DMS 273 treated with DMSO at 0.1 percent for 48 hours (cell line): ENCODE measurements at places on chromosomes 11 and 22.

DNA sequence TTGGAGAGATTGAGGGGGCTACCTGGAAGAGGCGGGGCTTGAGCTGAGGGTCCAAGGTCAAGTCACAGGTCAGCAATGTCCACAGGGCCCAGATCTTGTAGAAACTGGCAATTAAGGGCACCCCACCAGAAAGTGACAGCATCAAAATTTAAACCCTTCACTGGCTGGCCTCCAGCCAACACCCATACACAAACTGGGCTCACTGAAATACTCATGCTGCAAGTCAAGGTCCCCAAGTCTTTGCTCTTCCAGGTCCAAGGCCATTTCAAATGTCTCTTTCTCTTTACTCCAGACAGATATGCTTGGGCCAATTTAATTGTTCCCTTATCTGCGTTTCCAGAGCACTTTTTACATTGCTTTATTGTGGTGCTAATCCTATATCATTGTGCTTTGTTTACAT, 36.4 kb downstream of the LMO2 start:
- no peak for DNase-seq

GRCh38 chr11:44470854-44471253, 94.6 kb upstream of the CD82 start:
- no peak for DNase-seq

DNA sequence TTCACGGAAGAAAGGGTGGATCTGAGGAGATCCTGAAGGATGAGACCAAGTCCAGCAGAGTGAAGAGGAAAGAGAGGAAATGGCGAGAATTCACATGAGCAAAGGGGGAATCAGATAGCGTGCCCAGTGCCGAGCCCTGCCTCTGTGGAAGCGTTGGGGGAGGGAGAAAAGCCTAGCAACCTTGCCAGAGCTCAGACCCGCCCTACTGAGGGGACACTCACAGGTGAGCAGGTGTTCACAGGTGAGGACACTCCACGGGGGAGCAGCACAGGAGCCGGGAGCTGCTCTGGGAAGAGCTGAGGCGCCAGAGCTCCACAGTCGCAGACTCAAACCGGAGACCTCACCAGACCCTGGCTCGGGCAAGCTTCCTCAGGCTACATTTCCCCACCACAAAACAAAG, 56.2 kb downstream of the MICAL3 start:
- no peak for DNase-seq

DNA sequence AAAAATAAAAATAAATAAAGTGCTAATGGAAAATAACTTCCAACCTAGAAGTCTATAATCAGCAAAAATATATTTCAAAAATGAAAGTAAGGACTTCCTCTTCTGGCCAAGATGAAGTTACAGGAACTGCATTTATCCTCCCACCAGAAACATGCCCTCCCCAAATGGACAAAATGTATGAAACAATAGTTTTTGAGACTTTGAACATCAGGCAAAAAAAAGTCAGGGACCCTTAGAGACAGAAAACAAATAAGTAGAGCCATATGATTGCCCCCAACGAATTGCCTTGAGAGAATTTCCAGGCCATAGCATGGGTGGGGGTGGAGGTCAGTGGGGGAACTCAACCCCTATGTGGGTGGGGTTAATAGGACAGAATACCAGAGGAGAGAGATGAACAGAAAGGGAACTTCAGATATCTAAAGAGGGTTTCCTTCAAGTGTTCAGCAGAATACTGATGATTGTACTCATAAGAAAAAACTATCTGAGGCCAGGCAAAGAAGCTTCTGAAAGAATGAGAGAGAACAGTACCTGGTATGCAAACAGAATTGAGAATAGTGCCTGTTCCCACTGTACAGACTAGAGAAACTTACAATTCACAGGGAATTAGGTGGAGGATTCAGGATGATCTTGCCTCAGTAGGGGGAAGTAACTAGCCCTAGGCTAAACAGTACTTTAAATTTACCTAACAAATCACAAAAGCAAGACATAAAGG, 26.6 kb upstream of the IL10RA start:
- DNase-seq: no peak

GRCh38 chr22:18023509-18024275, 669 bp downstream of the MICAL3 start:
- peak; percentile 30 for DNase-seq

GRCh38 chr22:24339452-24339747, 68.8 kb downstream of the SPECC1L start:
- DNase-seq: no peak

DNA sequence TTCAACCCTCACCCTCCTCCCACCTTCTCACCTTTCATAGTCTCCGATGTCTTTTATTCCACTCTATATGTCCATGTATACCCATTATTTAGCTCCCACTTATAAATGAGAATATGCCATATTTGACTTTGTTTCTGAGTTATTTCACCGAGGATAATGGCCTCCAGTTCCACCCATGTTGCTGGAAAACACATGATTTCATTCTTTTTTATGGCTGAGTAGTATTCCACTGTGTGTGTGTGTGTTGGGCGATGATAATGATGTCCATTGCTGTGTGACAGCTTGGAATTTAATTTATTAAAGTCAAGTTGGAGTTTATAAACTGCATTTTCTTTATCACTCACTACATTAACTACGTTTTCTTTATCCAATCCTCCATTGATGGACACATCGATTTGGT, 3.2 kb upstream of the HINFP start:
- DNase-seq: no peak

DNA sequence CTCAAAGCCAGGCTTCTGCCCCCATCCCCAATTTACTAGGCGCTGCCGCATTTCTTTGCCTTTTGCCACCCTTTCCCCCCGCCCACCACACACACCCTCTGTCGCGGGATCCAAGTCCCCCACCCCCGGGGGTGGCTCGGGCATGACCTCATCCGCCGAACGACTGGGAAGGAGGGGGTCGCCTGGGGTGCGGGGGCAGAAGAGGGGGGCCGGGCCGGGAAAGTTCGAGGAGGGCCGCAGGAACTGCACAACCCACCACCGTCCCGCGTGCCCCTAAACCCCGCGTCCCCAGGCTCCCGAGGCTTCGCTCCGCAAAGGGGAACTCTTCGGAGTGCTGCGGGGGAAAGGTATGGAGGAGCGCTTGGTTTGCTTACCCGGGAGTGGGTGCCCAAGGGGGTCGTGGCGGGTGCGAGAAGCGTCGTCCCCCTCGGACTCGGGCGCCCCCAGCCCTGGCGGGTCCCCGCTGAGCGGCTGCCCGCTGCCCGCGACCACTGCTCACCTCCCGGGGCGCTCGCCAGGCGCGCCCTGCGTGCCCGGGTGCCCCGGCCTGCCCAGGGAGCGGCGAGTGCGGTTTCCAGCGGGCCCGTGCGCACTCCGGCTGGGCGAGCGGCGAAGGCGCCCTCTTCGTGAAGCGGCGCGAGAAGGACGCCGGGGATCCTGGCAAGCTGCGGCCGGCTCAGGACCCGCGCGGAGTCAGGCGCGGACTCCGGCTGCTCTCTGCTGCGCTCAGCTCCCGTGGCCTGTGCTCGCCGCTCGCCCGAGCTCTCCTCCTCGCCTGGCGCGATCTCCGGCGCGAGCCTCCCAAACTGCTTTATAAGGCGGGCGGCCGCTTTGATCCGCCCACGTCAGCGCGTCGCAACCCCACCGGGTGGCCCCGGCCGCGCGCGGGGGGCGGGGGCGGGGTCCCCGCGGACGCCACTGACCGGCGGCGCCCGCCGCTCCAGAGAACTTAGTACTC, 4.0 kb upstream of the WNT11 start:
- DNase-seq: no peak

GRCh38 chr11:1870326-1870696, 17.4 kb downstream of the LSP1 start:
- DNase-seq: no peak

DNA sequence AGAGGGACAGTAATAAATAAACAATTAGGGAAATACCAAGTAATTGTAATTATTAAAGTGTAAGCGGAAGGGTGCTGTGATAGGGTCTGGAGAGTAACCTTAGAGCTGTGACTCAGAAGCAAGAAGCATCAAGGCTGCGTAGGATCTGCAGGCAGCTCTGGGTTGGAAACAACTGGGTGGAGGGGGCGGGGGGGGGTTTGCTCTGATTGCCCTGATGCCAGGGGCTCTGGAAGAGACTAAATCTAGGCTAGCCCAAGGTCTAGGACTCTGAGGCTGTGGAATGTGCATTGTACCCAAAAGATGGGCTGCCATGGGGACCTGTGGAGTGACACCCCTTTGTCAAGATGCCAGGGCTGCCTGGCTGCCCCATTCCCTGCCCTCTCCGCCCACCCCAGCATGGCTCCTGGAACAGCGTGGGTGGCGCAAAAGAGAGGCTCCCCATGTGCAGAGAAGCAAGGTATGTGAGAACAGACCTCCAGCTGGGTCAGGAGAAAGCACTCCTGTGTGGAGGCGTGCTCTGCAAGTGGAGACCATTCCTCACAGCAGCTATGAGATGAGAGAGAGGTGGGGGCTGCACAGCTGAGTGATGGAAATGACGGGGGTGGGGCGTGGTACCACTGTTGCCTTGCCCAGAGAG, 101.1 kb upstream of the CRYBB3 start:
- DNase-seq: no peak

DNA sequence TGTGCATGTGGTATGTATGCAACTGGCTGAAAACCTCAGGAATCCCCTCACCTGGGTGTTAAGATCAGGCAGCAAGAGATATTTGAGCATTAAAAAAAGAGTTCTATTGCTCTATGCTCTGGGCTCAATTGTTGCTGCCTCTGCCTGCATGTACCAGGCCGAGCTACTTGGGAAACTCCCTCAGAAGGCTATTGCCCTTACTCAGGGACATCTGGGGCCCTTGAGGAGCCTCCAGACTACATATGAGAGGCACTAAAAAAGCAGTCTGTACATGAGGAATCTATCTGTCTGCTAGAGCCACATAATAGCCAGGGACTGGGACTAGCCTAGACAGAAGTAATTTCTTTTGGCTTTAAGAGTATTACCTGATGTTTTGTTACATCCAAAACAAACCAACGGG, 120.1 kb downstream of the SWAP70 start:
- DNase-seq: no peak

- DNase-seq: no peak
These were observed 41.2 kb downstream of the RTL6 start for GRCh38 chr22:44456661-44457412.
